ENCODE measurements at places on chromosomes 13 and 19.

- DNase-seq: no peak
These were observed 204.0 kb upstream of the TSHZ3 start for GRCh38 chr19:31553112-31553845.

GRCh38 chr13:29975283-29975682, 124.9 kb upstream of the UBL3 start:
- no peak for DNase-seq

DNA sequence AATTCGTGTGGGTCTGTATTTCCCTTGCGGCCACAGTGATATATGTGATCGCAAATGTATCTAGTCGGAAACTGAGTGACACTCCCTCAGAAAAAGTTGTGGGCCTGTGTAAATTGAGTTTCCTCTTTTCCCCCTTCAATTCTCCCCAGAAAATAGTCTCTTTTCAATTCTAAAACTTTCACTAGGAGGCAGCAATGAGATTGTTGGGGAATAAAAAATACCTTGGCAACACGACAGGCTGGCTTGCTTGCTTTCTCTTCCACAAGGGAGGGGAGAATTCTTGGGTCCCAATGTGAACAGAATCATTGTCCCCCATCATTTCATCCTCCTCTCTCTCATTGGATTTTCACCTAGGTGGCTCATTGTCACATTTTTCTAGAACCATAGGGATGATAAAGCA, 3.7 kb upstream of the SOX21 start:
- no peak for DNase-seq

- DNase-seq: no peak
These were observed 13.0 kb downstream of the TFDP1 start for GRCh38 chr13:113597391-113598080.

DNA sequence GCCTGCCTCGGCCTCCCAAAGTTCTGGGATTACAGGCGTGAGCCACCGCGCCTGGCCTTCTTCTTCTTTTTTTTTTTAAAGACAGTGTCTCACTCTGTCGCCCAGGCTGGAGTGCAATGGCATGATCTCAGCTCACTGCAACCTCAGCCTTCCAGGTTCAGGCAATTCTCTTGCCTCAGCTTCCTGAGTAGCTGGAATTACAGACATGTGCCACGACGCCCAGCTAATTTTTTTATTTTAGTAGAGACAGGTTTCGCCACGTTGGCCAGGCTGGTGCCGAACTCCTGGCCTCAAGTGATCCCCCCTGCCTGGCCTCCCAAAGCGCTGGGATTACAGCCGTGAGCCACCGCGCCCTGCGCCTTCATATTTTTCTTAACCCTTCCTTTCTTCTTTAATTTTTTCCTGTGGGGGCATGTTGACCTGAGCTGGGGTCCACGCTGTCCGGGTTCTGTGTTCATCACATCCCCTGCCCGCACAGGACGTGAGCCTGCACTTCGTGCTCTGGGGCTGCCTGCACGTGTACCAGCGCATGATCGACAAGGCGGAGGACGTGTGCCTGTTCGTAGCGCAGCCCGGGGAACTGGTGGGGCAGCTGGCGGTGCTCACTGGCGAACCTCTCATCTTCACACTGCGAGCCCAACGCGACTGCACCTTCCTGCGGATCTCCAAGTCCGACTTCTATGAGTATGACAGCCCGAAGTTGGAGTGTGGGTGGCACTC, 14.1 kb downstream of the PNPLA6 start:
- no peak for DNase-seq

GRCh38 chr19:16066611-16067104, 9.6 kb upstream of the TPM4 start:
- DNase-seq: peak; percentile 74
